ENCODE measurements at places on chromosomes 13 and 19.

DNA sequence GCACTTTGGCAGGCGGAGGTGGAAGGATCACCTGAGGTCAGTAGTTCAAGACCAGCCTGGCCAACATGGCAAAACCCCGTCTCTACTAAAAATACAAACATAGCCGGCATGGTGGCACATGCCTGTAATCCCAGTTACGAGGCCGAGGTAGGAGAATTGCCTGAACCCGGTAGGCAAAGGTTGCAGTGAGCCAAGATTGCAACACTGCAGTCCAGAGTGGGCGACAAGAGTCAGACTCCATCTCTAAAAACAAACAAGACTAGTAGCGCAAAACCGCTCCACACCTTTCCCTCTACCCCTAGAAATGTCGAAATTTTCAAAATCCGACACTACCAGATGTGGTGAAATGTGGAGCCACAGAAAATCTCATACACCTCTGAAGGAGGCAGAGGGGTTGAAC is 11.2 kb upstream of the TYROBP start:
- DNase-seq, result no peak

DNA sequence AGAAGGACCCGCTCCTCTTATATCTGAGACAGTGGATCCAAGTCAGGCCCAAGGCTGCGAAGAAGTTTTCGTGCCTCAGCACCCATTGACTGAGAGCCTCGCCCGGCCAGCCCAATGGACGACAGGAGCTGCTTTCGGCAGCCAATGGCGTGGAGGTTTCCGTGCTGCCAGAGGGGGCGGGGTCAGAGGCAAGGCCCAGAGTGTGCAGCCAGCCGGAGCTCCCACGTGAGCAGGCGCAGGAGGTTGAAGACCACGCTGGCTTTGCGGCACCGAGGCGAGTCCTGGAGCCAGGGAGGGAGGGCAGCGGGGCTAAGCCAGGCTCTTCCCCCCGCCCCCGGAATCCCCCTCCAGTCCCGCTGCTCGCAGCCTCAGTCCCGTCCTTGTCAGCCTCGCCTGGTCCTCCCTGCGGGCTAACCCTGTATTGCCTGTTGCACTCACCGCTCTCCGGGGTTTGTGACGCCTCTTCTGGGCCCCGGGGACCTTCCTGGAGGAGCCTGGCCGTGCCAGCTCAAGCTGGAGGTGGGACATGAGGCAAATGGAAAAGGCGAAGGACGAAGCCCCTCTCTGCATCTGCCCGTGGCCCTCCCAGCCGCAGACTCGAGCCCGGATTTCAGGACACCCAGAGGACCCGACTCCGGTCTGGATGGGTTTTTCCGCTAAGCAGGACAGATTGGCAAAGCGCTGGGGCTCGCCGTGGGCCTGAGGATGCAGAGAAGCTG is 1.5 kb downstream of the IFNL4 start:
- peak; percentile 1 for DNase-seq

DNA sequence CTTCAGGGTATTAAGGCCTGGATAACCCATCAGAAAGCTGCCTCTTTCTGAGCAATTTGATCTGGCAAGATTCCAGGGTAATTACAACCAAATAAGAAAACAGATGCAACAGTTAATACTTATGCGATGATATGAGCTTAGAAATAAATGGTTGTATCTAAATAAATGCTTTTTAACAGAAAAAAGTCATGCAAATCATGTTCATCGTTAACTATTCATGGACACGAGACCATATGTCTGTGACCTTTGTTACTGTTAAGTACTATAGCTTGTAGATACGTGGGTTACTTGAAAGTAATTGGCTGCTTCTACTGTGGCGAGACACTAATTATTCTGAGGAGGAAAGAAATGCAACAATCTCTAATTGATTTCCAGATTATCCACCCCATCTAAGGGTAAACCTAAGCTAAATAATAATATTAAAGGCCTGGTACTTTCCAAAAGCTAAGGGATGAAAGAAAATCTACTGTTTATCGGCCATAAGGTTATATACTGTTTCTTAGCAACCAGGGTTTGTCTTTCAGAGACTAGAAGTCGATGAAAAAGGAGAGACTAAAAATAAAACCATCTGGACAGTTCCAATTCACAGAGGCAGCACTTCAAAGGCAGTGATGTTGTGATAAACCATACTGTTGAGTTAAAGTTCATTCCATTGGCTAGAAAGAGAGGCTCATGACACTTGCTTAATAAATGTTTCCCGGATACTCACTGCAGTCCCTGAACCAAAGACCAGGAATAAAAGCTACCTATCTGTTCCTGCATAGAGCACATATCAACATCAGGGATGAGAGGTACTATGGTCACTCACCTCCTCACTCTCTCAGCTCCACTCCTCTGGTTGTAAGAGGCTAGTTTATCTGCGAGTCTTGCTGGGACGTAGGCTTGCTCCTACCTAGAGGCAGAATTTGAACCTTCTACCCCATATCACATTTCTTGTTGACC is 1.5 kb downstream of the EPSTI1 start:
- DNase-seq, result no peak

DNA sequence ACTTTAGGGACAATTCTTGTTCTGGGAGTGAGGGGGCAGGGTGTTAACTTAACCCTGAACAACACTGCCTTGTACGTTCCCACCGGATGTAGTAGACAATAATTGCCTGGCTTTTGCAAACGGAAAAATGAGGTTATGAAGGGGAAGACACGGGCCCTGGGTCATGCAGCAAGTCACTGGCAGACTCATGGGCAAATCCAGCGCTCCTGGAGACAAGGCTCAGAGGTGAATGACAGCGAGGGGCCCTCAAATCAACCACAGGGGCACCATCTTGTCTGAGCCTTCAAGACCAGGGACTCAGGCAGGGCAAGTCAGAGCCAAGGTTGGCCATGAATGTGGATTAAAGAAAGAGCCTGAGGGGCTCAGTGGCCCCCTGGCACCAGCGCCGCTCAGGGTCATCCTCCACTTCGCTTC is 2.8 kb downstream of the RASA3 start:
- DNase-seq, result no peak

GRCh38 chr13:106310291-106310865 is 225.1 kb downstream of the EFNB2 start:
- DNase-seq, result no peak

GRCh38 chr19:56710437-56710836 is 38.9 kb upstream of the ZNF835 start:
- DNase-seq, result peak; percentile 46

GRCh38 chr13:33940898-33941297 is 122.9 kb downstream of the RFC3 start:
- DNase-seq, result no peak

DNA sequence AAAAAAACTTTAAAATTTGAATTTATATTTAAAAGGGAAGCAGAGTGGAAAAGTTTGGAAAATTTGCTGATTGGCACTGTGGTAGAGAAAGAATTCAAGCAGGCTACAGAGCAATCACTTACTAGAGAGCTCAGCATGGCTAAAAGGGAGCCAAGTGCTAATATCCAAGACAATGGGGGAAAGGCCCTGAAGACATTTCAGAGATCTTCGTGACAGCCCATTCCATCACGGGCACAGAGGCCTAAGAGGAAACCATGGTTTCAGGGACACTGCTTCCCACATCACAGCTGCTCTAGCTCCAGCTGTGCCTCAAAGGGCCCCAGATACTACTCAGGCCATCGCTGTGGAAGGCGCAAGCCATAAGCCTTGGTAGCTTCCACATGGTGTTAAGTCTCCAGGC is 73.7 kb downstream of the SGCG start:
- no peak for DNase-seq

GRCh38 chr13:80340651-80341100 is 250 bp downstream of the SPRY2 start:
- peak; percentile 68 for DNase-seq

GRCh38 chr19:19628501-19629134 is 598 bp upstream of the LPAR2 start:
- DNase-seq, result no peak

DNA sequence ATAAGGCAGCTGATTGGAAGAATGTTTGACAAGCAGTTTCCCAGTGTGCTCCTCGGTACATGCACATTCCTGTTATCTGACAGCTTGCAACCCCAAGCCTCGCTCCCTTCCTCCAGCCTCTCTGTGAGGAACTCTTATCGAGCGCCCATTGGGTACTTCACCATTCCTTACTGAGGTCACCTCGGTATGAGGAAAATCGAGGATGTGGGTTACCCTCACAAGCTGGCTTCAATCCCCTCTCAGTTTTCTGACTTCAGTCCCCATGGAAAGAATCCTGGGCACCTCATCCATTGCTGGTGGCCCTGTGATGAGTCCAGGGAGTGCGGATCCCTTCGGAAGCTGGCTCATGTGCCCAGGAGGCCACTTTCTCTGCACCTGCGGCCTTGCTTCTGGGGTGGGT is 17.3 kb downstream of the TEX29 start:
- no peak for DNase-seq

DNA sequence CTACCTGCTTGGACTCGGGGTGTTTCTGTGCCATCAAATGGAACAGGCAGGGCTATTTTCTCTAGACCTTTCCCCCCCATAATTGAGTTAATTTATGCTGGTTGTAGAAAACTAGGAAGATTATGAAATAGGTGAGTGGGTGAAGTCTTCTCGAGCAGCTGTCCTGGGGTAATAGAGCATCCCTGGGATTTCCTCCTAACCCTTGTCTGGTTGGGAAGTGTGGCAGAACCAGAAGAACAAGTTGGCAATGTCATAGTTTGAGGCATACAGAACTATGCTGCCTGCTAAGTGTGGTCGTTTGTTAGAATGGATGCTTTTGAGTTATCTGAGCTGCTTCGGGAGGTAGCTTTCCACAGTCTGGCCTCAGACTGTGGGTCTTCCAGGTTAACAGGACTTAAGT is 3.7 kb downstream of the GATAD2A start:
- no peak for DNase-seq

GRCh38 chr13:113110048-113110851 is 4.7 kb downstream of the F7 start:
- DNase-seq, result no peak

DNA sequence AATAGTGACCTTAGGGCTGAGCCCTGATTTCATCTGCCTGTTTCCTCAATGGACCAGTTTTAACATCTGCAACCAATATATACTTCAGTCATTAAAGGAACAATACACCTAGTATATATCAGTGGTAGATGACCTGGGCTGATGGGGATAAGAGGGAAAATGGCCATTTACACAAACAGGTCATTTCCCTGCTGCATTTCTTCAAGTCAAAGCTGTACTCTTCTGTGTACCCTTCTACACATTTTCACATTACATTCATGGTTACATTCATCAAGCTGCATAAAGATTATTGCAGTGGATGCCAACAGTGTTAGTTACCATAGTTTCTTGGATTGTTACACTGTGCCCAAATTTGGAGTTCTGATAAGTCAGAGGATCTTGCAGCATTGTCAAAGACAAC is 81.2 kb upstream of the RAP2A start:
- DNase-seq, result no peak

GRCh38 chr19:18161636-18162002 is 8.7 kb downstream of the PIK3R2 start:
- no peak for DNase-seq

GRCh38 chr13:90118467-90119071 is 1228.9 kb upstream of the MIR17HG start:
- DNase-seq, result no peak

DNA sequence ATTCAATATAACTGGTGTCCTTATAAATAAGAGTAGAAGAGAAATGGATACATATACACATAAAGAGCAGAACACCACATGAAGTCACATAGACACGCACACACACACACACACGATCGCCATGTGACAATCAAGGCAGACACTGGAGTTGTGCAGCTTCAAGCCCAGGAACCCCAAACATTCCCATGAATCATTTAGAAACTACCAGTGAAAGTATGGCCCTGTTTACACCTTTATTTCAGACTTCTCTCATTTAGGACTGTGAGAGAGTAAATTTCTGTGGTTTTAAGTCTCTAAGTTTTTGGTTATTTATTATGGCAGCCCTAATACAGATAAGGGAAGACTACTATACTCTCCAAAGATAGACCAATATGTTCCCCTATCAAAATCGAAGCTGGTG is 20.4 kb upstream of the TNFSF13B start:
- no peak for DNase-seq

- no peak for DNase-seq
Observed at GRCh38 chr13:52104624-52105023, 24.2 kb downstream of the NEK5 start.

DNA sequence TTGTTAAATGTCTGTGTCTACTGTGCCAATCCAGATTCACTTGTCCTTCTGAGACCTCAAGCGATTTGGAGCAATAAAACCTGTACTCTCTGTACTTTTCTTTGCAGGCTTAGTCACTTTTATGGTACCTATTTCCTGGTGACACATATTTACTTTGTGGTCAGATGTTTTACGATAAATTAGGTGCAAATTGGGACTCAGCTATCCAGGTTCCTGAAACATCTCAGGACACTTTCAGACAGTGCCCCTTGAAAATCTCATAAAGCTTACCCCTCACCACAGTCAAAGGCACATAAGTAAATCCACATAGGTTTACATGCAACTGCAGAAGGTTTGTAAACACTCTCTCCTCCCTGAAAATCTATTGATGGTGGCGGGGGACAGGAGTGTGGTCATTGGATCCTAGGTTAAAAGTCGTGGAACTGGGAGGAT is 438.8 kb downstream of the EFNB2 start:
- DNase-seq, result no peak

GRCh38 chr19:49920624-49921363 is 8.2 kb upstream of the ATF5 start:
- no peak for DNase-seq

DNA sequence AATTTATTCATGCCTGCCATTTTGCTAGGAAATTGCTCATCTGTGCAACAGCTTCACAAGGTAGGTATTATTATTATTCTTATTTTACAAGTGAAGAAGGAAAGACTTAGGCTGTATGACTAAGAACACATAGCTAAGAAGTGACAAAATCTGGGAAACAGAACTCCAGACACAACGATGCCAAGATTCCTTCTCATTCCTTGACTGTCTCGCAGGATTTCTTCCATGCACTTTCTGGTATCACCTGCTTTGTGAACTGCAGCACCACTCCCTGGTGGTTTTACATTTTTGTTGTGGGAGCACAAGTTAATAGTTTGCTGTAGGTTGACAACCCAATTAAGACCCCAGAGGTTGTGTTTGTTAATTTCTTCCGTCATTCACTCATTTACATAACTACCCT is 188.5 kb downstream of the LACC1 start:
- no peak for DNase-seq

- peak; percentile 90 for DNase-seq
Observed at GRCh38 chr19:58059003-58059670, at the start of gene ZNF135. TSS of gene ZNF135 (plus strand) at chr19:58059282. CDS start at chr19:58060003, 721 bp downstream.

GRCh38 chr13:74128156-74128767 is 5.9 kb downstream of the KLF12 start:
- no peak for DNase-seq

DNA sequence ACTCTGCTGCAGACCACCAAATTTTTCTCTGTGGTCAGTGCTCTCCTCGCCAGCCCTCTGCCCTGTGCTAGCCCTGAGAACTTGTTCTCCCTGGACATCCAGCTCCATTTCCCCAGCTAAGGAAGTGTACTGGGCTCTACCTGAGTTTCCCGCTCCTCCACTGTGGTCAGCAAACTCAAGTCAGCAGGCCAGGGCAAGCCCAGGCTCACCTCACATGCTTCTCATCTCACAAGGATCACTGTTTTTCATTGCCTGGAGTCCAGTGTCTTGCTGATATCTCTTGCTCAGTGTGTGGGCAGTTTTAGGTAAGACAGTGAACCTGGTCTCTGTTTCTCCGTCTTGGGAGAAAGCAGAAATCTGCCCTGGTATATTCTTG is 201.4 kb downstream of the FOXO1 start:
- no peak for DNase-seq

GRCh38 chr13:44004878-44005277 is 125.2 kb downstream of the LACC1 start:
- no peak for DNase-seq

Data from midbrain (tissue), 1 donor.